ENCODE measurements at places on chromosomes 3 and 15.

DNA sequence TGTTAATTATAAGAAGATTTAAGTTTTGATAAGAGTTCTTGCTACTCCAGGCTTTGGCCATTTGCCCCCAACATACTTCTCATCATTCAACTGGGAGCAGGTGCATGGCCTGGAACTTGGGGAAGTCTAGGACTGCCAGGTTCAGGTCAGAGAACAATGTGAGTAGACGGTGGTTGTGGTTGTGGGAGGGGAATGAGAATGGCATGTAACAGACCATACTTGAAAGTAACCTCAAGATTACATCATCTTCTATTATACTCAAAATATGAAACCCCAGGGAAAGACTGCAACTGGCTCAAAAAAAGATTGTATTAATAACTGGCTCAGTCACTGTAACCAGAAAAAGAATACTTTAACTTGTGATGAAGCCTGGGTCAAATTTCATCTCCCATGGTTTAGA, 364.9 kb upstream of the DPPA4 start:
- no peak for DNase-seq

GRCh38 chr3:124762661-124763011, 32.4 kb downstream of the UMPS start:
- DNase-seq: no peak

DNA sequence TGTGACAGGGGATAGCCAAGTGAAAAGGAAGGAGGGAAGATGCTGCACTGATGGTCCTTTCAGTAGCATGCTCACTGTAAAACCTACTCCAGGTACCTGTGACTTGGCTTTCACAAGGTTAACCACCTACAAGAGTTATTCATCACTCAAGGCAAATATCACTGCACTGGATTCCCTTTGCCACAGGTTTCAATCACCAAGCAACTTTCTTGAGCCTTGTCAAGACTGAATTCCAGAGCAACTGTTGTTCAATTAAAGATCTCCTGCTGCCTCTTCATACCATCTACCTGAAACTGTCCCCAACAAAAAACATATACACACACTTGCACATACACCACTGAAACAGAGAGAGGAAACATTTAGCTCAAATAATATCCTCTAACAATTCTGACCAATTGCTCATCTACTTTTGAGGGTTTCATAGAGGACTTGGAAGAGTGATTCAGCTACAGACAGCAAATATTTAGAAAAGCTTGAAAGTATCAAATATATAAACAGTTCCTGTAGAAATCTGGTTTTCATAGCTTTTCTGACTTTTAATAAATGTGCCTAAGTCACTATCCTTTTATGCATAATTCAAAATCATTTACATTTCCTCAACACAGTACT, 6.5 kb downstream of the IGF2BP2 start:
- no peak for DNase-seq

GRCh38 chr3:67001086-67001861, 3.2 kb downstream of the KBTBD8 start:
- DNase-seq: no peak

DNA sequence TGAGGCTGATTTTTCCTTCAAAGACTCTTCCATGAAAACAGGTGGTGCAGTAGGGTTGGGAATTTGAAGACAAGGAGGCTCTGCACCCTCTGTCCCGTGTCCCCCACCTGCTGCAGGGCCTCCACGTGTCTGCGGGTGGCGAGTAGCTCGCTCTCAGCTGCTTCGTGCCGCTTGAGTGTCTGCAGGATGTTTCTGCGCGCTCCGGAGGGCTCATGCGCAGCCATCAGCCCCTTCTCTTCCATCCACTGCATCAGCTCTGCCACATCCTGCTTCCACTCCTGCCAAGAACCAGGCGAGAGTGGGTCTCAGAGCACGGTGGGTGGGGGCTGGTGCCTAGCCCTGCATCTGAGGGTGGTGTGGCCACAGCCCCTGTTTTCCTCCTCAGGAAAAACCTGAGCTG, 17.8 kb downstream of the SPTBN5 start:
- no peak for DNase-seq

DNA sequence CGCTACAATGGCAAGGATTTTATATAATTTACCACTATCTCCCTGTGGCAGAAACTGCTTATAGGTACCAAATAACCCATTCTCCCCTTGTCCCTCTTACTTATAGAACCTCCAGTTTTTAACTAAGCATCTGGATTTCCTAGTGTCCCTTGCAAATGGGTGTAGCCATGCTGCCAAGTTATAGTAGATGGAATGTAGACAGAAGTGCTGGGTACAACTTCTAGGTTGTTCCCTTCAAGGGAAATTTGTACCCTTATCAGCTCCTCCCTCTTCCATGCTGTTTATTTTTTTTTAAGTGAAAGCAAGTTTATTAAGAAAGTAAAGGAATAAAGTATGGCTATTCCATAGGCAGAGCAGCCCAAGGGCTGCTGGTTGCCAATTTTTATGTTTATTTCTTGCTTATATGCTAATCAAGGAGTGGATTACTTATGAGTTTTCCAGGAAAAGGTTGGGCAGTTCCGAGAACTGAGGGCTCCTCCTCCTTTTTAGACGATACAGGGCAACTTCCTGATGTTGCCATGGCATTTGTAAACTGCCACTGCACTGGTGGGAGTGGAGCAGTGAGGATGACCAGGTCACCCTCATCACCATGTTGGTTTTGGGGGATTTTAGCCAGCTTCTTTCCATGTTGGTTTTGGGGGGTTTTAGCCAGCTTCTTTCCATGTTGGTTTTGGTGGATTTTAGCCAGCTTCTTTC, 40.1 kb upstream of the TM4SF19 start:
- DNase-seq: no peak

- no peak for DNase-seq
Observed at GRCh38 chr3:97670952-97671351, 93.6 kb upstream of the ARL6 start.

DNA sequence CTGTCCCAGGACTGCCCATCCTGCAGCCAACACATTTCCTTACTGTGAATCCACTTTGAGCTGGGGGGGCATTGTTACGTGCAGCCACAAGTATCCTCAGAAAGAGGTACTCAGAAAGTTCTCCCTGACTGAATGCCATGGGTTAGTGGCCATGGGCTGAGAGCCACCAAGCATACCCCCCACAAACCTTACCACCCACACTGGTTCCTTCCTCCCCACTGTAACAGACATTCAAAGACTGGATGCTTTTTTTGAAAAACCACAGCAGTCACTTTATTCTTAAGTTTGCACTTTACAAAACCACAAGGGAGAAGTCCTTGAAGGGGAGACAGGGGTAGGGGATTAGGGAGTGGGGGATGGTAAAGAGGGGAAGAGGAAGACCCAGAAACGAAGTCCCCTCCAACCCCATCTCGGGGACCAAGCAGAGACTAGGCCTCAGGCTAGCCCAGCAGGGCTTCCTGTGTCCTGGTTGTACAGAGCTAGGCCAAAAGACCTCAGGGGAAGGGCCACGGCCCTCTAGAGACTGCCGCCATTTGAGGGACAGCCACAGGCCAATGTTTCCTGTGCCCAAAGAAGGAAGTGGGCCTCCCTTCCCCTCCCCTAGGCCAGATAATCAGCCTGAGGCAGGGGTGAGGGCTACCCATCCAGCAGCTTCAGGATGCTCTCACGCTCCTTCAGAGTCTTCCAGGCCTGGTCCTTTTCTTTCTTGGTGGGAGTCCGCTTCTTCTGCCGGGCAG, 10.1 kb upstream of the CAMK1 start:
- DNase-seq: no peak

DNA sequence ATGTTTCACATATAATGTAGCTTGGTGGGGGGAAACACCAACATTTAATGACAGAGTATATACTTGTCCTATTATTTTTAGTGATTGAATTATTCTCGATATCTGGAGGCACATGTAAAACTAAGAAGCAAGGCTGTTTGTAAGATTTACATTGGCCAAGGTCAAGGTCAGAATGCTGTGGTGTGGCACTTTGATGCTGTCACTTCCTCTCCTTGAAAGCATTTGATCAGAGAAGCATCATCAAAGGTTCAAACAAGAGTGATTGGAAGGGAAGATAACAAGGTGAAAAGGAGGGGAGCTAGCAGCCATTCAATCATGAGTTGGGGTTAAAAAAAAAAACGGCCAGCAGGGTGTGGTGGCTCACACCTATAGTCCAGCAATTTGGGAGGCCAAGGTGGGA, 26.4 kb downstream of the RTF1 start:
- no peak for DNase-seq

GRCh38 chr3:185175370-185175987, 22.6 kb upstream of the C3orf70 start:
- no peak for DNase-seq

DNA sequence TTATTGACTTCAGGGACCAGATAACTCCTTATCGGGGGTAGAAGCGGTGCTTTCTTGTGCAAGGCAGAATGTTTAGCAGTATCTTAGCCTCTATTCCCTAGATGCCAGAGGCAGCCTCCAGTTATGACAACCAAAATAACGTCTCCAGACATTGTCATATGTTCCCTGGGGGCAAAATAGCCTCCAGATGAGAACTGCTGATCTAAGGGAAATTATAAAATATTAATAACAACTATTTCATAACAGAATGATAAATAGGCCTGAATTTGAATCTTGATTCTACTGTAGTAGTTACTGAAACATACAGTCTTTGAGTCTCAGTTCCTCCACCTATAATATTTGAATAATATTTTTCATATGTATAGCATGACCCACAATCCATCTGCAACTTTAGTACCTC, 1431.3 kb downstream of the ZPLD1 start:
- no peak for DNase-seq

- peak; percentile 37 for DNase-seq
Observed at GRCh38 chr3:123584284-123584987, 417 bp downstream of the HACD2 start.

DNA sequence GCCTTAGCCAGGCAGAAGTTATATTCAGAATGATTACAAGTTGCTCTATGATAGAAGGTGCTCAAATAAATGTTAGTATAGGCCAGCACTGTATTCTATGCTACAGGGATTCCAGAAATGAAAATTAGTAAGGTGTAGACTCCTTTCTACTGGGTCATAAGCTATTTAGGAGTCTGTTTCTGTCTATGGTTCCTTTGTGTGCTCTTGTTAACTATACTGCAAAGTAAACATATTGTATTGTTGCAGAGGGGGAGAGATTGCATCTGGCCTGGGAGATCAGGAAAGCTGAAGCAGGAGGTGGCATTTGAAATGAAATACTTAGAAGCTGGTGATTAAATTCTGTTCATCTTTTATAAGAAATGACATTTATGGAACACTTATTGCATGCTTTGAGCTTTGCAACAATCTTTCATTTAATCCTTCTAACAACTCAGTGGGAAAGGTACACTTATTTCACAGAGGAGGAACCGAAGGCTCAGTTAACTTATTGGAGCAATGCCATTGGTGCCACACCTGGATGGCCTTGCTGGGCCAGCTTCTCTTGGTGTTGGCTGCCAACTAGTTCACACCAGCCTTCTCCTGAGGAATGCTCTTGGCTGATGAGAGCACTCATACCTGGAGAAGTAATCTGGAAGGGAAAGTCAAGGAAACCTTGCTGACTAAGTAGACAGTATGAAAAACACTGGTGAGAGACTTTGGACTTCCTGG, 39.1 kb downstream of the ABHD5 start:
- no peak for DNase-seq

DNA sequence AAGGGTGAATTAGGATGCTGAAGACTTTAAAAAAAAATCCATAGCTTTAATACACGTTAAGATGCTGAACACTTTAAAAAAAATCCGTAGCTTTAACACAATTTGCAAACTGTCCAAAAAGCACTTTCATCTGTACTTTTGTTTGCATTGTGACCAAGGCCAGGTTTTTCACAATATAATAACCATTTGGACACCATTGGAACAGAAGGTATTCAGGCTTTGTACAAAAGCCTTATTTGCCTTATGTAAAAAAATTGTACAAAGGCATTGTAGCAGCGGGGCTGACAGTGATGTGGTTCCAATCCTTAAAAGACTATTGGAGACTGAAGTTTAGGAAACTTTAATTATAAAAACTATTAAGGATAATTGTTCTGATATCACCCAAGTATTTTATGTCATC, 15.2 kb upstream of the ICE2 start:
- DNase-seq: no peak

DNA sequence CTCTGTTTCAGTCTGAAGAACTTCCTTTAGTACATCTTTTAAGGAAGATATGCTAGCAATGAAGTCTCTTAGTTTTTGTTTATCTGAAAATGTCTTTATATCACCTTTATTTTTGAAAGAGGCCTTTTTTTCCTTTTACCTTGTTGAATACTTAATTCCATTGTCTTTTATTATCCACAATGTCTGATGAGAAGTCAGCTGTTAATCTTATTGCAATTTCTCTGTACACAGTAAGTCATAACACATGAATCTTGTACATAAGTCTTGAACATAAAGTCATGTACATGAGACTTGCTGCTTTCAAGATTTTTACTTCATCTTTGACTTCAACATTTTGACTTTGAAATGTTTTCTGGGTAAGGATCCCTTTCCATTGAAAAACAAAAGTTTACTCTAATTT, 424.3 kb upstream of the ATP10A start:
- no peak for DNase-seq

- DNase-seq: no peak
Observed at GRCh38 chr3:9947025-9947995, 4.9 kb downstream of the PRRT3 start.

DNA sequence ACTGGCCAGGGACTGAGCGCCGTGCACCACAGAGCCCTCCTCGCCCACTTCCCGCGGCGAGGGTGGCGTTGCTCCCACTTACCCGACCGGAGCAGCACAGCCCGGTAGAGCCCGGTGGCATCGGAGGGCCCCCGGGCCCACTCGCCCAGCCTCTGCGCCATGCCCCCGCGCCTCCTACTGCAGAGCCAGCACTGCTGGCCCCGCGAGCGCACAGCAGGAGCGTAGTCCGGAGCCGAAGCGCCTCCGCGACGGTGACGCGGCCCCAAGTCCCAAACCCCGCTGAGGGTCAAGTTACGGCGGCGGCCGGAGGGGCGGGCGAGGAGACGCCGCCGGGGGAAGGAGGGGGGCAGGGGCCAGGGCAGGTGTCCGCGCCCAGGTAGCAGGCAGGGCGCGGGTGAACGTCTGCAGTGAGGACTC, 9.6 kb upstream of the FAM107A start:
- DNase-seq: no peak

- no peak for DNase-seq
Observed at GRCh38 chr3:115922681-115923347, 299.5 kb downstream of the GAP43 start.

GRCh38 chr3:37163262-37164015, 10.9 kb downstream of the LRRFIP2 start:
- DNase-seq: no peak

GRCh38 chr15:31230630-31231485, 95.8 kb upstream of the KLF13 start:
- no peak for DNase-seq

DNA sequence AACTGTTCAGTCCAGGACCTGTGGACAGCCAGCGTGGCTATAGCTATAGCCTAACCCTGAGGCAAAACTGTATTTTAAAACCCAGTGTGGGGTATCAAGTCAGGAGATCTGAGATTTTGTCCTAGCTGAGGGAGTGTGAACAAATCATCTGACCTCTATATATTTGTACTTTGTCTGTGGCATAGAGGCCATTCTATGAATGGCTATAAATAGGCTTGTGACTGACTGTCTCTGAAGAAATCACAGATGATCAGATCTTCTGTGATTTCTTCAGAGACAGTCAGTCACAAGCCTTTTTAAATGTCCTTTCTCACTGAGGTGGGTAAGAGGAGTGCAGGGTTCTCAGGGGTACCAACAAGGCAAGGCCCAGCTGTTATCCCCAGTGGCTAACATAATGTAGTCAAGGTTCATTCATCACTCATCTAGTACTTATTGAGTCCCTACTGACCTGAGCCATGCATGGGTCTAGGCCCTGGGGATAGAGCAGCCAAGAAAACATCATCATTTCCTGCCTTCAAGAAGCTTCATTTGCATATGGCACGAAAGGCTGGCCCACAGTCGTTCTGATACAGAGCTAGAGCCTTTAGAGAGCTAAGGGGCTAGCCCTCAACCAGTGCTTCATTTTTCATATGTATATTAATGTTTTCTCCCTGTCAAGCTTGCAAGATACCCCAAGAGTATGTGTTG, 53.3 kb downstream of the TIPARP start:
- DNase-seq: no peak

Data from mesothelial cell of epicardium (in vitro differentiated cells).